ENCODE measurements at places on chromosomes 3 and 15.

DNA sequence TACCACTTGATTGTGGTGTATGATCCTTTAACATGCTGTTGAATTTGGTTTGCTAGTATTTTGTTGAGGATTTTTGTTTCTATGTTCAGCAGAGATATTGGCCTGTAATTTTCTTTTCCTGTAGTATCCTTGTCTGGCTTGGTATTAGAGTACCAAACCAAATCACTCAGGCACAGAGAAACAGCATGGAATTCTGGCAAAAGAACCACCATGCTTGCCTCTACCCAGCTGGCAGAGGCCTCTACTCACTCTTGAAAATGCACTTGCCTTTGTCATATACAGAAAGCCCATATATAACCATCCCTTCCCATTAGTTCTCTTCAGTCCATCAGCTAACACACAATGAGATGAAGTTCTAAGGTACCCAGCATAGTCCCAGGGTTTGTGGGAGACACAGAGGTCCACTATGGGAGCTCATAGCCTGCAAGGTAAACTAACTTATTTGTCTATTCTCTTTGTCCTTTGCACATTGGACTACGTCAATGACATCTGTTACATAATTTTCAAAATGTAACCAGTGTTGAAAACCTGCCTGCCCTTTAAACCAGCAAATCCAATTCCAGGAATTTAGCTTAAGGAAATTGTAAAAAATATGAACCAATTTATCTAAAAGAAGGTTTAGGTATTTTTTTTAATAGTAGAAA lies 82.1 kb upstream of the POMGNT2 start:
- no peak for DNase-seq
- no peak overlapping the region for H3K4me3 ChIP-seq
- no peaks in the 10 kb centered on the region for H3K36me3 ChIP-seq
- no peak overlapping the region for H3K27ac ChIP-seq
- H3K4me1 ChIP-seq: peaks cover 15% of the 10 kb centered on the region

DNA sequence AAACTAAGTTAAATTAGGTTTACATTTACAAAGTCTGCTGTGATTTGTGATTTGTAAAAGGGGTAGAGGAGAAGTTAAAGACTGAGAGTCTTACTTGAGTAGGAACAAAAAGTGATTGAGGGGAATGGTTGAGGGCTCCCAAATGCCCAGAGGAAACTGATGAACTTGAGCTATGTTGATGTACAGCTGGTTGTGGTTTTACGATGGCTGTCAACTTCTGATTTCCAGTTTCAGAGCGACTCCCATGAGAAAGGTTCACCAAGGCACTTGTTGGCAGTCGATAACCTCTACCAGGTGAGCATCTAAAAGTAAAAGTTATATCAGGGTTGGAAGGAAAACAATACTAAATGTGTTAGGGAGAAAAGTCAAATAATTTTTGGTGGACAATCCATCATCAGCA lies 91.0 kb downstream of the XRN1 start:
- no peaks in the 10 kb centered on the region for H3K27me3 ChIP-seq
- H3K27ac ChIP-seq: no peak overlapping the region
- no peak overlapping the region for H3K4me3 ChIP-seq
- no peaks in the 10 kb centered on the region for H3K4me1 ChIP-seq
- no peak for DNase-seq

DNA sequence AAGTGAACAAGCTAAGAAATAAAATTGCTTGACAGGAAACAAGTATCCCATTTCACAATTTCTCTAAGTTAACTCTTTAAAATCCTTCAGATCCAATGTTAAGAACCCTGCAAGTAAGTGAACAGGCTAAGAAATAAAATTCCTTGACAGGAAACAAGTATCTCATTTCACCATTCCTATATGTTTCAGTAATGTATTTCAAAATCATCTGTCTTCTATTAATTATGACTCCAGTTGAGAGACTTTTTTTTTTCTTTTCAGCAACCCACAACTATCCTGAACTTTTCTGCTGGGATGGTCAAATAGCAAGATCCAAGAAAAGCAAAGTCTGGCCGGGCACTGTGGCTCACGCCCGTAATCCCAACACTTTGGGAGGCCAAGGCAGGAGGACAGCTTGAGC lies 2.4 kb upstream of the SLC12A6 start:
- H3K36me3 ChIP-seq: peaks cover 35% of the 10 kb centered on the region
- no peak overlapping the region for H3K27ac ChIP-seq
- H3K27me3 ChIP-seq: no peaks in the 10 kb centered on the region
- peaks cover 22% of the 10 kb centered on the region for H3K4me1 ChIP-seq
- DNase-seq: no peak
- H3K4me3 ChIP-seq: no peak overlapping the region

DNA sequence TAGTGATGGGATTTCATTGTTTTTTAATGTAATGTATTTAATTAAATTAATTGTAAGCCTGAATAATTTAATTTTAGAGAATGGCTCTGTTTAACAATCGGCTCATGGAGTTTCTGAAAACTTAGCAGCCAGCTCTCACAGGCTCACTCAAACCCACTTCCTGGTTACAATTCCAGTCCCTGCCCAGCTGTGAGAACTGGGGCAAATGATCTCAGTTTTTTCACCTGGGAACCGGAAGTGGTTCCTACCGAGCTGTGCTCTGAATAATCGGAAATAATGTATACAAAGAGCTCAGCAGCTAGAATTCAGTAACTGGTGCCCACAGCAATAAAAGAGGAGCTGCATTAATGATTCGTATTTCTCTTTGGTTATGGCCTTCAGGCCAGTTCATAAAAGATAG lies 244.3 kb upstream of the MCTP2 start:
- H3K4me3 ChIP-seq: peak overlapping the region; percentile 64
- H3K27me3 ChIP-seq: no peaks in the 10 kb centered on the region
- H3K27ac ChIP-seq: peak overlapping the region; percentile 65
- H3K36me3 ChIP-seq: peaks cover under 1% of the 10 kb centered on the region
- peaks cover 33% of the 10 kb centered on the region for H3K4me1 ChIP-seq

- H3K36me3 ChIP-seq: no peaks in the 10 kb centered on the region
- H3K27me3 ChIP-seq: peaks cover 53% of the 10 kb centered on the region
- no peaks in the 10 kb centered on the region for H3K4me1 ChIP-seq
These were observed 25.9 kb upstream of the GOLGA8B start for GRCh38 chr15:34609102-34610057.

GRCh38 chr3:196179380-196180308 lies 31.6 kb downstream of the ZDHHC19 start:
- peak; percentile 80 for DNase-seq
- H3K4me1 ChIP-seq: peaks cover 42% of the 10 kb centered on the region
- H3K27ac ChIP-seq: peak overlapping the region; percentile 96
- no peaks in the 10 kb centered on the region for H3K27me3 ChIP-seq

DNA sequence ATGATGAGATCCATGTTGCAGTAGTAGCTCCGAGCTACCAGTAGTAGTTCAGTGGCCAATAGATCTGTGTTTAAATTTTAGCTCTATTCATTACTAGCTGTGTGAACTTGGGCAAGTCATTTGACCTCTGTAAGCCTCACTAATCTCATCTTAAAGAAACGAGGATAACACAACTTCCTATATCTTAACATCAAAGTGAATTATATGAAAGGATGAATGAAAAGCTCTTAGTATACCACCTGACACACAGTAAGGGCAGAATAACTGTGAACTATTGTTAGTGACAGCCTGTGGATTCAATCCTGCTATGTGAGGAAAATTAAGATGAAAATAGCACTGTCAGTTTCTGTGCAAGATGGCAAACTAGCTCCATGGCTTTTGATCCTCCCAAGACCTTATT lies 114.5 kb upstream of the PHLDB2 start:
- no peak overlapping the region for H3K27ac ChIP-seq
- DNase-seq: no peak
- H3K36me3 ChIP-seq: peaks cover 3% of the 10 kb centered on the region
- no peaks in the 10 kb centered on the region for H3K27me3 ChIP-seq

DNA sequence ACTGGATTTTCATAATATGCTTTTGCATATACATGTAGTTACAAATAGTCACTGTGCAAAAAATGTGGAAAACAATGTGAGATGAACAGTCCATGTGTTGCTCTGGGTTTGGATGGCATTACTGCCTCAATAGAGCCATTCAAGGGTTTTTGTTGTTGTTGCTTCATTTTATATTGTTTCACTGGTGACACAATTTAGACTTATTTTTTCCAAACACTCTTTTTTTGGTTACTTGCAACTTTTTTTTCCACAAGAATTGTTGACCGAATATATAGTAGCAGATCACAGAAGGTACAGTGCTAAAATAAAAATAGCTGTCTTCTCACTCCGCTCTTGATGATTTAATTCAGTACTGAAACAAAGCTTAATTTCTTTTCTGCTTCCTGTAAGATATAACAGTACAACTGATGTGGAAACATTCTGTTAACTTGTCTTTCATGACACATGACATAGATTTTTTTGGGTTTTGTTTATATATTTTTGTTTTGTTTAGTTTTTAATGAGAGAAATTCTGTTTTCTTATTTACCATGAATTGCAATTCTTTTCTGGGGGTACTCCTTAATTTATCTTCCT lies 618.6 kb downstream of the NAALADL2 start:
- H3K4me1 ChIP-seq: no peaks in the 10 kb centered on the region
- no peak overlapping the region for H3K27ac ChIP-seq
- DNase-seq: no peak

- no peaks in the 10 kb centered on the region for H3K27me3 ChIP-seq
- no peak overlapping the region for H3K4me3 ChIP-seq
- H3K36me3 ChIP-seq: peaks cover 65% of the 10 kb centered on the region
- no peak for DNase-seq
These were observed 111.4 kb downstream of the HERC1 start for GRCh38 chr15:63722204-63722808.

- H3K27ac ChIP-seq: no peak overlapping the region
- DNase-seq: no peak
- H3K27me3 ChIP-seq: no peaks in the 10 kb centered on the region
- no peaks in the 10 kb centered on the region for H3K36me3 ChIP-seq
- no peak overlapping the region for H3K4me3 ChIP-seq
These were observed 52.1 kb downstream of the NEK10 start for GRCh38 chr3:27317096-27317495.

GRCh38 chr15:65769482-65769881 lies 22.6 kb downstream of the DENND4A start:
- H3K4me3 ChIP-seq: no peak overlapping the region
- H3K36me3 ChIP-seq: peaks cover 57% of the 10 kb centered on the region
- H3K27me3 ChIP-seq: no peaks in the 10 kb centered on the region

GRCh38 chr3:82416830-82417229 lies 655.4 kb upstream of the GBE1 start:
- no peak overlapping the region for H3K27ac ChIP-seq
- no peak for DNase-seq
- H3K4me1 ChIP-seq: no peaks in the 10 kb centered on the region
- no peaks in the 10 kb centered on the region for H3K27me3 ChIP-seq

All from effector memory CD8-positive, alpha-beta T cell (primary cell).